ENCODE measurements at places on chromosomes 5 and 9.

- DNase-seq: no peak
These were observed 166.4 kb downstream of the PIK3R1 start for GRCh38 chr5:68381909-68382308.

- no peak for DNase-seq
These were observed 41.1 kb downstream of the ERBIN start for GRCh38 chr5:65967288-65968066.

DNA sequence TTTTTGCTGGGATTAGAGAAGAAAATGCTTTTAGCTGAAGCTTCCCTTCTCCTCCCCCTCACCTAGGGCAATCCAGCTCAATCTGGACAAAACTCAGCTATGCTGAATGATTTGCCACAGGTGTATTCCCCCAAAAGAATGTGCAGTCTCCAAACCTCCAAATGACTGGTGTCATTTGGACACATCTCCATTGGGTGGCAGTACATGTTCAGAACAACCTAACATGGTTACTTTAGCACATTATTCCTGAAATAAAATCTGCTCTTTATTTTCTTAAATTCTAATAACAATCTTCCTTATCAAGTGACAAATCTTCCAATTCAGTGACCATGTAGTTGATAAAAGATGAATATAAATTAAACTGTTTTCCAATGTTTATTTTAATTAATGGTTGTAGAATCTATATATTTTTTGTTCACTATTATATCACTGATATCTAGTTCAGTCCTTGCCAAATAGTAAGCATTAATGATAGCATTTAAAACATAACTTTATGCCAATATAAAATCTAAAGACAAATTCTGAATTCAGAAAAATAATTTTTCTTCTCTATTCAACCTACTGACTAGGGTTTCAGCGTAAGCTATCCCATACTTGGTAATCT is 61.3 kb upstream of the MOCS2 start:
- DNase-seq: peak; percentile 10

DNA sequence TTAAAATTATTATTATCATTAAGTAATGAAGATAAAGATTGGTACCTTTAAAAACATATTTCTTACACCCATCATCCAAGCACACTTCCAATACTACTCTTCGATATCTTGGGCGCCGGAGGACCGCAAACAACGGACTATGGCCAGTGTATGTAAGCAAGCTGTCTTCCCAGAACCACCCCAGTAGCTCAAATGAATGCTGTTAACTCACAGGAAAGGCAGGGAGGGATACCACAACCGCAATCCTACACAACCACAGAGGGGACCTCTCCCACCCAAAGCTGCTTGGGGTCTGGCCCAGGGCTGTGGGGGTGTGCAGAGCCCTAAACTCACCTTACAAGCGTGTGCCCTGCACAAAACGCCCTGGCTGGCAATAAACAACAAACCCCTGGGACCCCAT is 20.6 kb downstream of the GOLM1 start:
- no peak for DNase-seq

DNA sequence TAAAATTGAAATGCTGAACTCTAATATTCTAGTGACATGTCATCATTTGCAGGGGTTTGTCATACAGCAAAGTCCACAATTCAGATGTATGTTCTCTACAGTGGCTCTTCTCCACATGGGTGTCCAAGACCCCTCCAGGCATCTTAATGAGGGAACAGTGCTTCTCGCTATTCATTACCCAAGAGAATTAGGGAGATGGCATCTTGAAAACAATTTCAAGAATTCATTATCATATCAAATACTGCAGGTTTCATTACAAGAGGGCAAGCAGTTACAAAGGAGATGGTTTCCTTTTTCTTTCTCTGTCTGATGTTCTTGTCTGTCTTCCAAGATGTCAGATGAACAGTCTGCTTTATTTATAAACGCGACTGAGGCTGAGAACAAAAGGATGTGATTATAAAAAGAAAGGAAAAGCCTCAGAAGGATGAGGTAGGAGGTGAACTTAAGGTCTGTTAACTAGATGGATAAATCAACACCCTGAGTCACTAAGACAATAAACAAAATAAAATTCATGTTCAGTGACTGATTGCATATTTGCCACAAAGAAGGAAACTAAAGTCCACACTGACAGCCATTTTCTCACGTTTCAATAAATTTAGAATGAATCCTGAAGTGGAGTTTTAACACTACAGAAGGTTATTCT is 326.7 kb upstream of the EFNA5 start:
- DNase-seq: no peak

- no peak for DNase-seq
These were observed 175.2 kb downstream of the GAPVD1 start for GRCh38 chr9:125436613-125437443.

DNA sequence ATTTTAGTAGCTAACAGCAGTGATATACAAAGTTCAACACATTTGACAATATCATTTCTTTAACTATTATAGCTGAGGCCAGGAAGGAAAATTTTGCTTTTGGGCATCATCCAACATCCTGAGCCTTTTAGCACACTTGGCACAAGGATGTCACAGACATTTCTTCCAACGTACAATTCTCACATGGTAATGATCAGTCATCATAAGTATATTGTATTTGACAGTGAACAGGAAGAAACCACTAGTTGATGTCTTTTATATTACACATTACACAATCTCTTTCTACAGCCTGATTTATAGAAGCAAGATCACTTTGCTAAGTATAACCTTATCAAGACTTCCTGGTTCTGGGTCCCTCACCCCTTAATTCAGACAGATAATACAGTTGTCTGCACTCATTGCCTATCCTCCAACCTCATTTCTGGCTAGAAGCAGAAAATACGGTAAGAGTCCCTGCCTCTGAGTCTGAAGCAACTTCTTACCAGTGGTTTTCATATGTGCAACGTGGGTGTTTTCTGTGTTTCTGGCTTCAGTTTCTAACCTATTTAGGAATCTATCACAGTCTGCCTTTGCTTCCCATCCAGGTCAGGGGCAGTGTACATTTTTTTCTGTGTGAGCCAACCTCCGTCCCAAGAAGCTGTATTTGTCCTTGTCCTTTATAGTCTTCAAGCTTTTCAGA is 167.8 kb downstream of the PAM start:
- DNase-seq: no peak

- DNase-seq: no peak
These were observed 58.2 kb downstream of the CAMSAP1 start for GRCh38 chr9:135849181-135849580.
